ENCODE measurements at places on chromosomes 2 and 18.

DNA sequence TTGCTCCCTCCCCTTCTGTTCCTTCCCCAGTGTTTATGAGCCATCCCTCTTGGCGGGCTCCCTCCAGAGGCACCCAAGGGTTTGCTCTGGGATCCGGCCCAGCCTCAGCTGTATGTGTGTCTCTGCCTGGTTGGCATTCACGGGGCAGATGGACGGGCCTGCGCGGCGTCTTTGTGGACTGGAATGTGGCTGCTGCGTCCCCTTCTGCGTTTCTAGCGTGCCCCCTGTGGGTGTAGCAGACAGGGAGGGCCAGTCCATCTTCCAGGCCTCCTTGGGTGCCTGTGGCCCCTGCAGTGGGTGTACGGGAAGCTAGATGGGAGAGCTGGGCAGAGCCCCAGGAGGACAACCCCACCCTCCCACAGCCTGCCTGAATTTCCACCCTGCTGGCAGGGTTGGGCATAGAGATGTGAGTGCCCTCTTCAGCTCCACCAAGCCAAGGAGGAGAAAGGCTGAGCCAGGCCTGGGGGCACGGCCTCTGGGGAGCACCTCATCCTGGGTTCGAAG is 15.7 kb downstream of the GPC1 start:
- DNase-seq: no peak

- no peak for DNase-seq
These were observed at the start of gene WNT10A for GRCh38 chr2:218880102-218880858. WNT10A (plus strand) TSS chr2:218880852; CDS start chr2:218880996, 144 bp downstream.

DNA sequence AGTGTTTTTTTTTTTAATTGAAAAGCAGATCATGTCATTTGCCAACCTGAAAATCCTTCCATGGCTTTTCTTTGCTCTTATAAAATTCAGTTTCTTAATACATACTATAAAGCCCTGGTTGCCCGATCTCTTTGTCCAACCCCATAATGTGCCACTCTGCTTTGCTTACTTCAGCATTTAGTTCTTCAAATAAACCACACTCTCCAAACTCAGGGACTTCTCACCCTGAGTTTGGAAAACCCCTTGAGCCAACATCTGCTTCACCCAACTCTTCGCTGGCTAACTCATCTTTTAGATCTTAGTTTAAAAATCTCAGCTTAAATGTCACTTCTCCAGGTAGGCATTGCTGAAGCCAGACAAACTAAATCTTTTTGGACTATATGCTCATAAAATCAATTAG is 1.3 kb upstream of the STAT1 start:
- DNase-seq: no peak

DNA sequence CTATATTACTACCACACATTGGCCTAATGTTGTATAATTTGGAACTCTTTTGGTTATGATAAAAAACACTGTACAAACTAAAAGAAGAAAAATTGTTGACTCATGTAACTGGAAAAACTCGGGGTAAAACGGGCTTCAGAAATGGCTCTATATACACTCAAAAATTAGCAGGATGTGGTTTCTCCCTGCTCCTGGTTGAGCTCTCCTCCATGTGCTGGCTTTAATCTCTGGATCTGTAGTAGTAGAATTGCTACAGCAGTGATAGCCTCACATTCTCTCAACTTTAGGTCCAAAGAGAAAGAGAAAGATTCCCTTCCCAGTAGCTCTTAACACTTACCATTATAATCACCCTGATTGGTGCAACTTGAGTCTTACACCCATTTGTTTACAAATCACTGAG is 274.9 kb upstream of the GALNT5 start:
- no peak for DNase-seq

GRCh38 chr18:59821983-59822382 is 77.8 kb upstream of the PMAIP1 start:
- peak; percentile 43 for DNase-seq

- no peak for DNase-seq
These were observed 30.0 kb downstream of the FHL2 start for GRCh38 chr2:105368759-105369408.

DNA sequence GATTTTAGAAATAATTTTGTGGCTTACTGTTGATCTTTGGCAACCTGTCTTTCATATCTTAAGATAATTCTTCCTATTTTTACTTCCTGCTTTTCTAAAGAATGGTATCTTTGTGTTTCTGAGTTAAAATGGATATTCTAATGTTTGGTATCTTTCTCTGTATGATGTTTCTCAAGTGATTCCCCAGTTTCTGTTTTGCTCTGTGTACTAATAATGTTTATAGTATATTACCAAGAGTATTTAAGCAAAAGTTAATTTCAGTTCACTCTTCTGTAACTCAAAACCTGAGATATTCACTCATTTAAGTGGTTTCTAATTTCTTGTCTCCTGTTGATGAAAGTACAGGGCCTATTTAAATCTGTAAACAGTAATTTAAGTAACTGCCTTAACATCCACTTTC is 58.3 kb downstream of the CCDC150 start:
- no peak for DNase-seq

- DNase-seq: no peak
These were observed 23.8 kb upstream of the DNER start for GRCh38 chr2:229738024-229738625.
